Stimulated activated CD4-positive, alpha-beta T cell treated with anti-CD3 and anti-CD28 coated beads, Interleukin-4, amount 100 ng/mL, for 1 hour (primary cell): ENCODE measurements at places on chromosomes 1 and 21.
A peak's percentile ranks its signal among the peaks of the same experiment; 100 is the strongest.

DNA sequence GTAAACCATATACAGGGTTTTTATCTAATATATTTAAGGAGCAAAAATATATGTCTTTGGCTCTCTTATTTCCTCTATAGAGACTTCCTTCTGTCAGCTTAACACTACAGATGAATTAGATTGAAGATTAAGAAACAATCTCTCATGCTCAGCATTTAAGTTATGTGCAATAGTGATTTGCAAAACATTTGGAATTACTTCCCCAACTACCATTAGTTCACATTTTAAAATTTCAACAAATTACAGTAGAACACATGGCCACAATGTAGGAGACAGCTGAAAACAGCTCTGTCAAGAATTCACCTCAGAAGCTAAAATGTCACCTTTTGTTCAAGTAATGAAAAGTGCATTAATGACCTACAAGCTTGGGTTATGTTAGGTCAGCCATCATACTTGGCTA is 177.9 kb downstream of the EIF4G3 start:
- DNase-seq, result no peak

DNA sequence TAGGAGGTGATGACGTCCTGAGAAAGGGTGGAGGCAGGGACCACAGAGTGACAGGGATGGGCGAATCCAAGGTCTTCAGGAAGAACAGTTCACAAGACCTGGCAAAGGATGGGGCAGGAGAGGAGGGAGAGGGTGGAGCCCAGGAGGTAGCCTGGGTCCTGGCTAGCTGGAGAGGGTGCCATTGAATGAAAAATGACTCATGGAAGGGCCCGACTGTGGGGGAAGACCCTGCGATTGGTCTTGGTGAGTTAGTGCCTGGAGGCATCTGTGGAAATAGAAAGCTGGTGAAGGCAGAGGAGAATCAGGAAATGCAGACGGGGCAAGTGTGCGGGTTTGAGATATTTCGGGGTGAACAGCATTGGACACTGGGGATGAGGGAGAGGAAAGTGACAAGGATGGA is 60.3 kb upstream of the SLC45A1 start:
- DNase-seq, result no peak

GRCh38 chr1:185526344-185527307 is 207.6 kb upstream of the HMCN1 start:
- DNase-seq, result no peak

- DNase-seq, result no peak
Observed at GRCh38 chr1:38221006-38221649, 174.5 kb upstream of the POU3F1 start.

DNA sequence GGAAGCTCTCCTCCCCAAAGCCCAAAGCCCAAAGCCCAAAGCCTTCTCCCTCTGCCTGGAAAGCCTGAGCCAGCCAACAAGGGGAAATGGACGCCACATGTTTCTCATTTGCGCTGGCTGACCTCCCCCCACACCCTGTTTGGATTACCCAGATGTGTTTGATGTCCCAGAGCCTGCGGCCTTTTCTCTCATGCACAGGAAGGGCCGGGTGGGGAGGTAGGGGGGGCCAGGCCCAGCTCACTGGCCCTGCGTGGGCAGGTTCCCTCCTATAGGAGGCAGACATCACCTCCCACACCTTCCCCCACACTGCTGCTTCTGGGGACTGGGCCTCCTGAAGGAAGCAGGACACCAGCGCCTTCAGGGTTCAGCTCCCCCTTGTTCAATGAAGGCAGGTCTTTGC is 116.3 kb downstream of the NAV1 start:
- DNase-seq, result no peak

GRCh38 chr1:67785847-67786753 is 47.2 kb downstream of the GNG12 start:
- no peak for DNase-seq

GRCh38 chr21:45818276-45818903 is 163.2 kb upstream of the COL6A1 start:
- no peak for DNase-seq

DNA sequence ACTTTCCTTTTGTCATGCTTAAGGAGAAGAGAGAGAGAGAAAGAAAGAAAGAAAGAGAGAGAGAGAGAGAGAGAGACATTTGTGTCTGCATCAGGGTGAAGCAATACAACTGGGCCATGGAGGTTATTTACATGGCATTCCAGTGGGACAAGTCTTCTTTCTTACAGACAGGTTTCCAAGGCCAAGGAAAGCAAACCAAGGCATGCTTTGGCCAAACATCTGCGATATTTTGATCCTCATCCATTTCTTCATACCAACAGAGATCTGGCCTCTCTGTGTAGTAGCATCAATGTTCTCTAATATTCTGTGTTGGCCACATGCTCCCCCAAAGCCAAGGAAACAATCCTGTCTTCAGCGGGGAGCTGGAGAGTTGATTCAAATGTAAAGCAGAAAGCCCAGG is 292.1 kb downstream of the SETD4 start:
- DNase-seq, result no peak

- DNase-seq, result no peak
Observed at GRCh38 chr1:162687870-162688269, 55.6 kb downstream of the DDR2 start.

- no peak for DNase-seq
Observed at GRCh38 chr1:2021550-2021949, 2.4 kb downstream of the GABRD start.

GRCh38 chr21:32108566-32108965 is 170.3 kb downstream of the MIS18A start:
- no peak for DNase-seq

GRCh38 chr1:160835751-160836150 is 26.9 kb downstream of the CD244 start:
- DNase-seq, result no peak

GRCh38 chr21:33112681-33113080 is 42.7 kb downstream of the OLIG1 start:
- DNase-seq, result no peak

- no peak for DNase-seq
Observed at GRCh38 chr1:232379063-232379434, 250.9 kb downstream of the SIPA1L2 start.

DNA sequence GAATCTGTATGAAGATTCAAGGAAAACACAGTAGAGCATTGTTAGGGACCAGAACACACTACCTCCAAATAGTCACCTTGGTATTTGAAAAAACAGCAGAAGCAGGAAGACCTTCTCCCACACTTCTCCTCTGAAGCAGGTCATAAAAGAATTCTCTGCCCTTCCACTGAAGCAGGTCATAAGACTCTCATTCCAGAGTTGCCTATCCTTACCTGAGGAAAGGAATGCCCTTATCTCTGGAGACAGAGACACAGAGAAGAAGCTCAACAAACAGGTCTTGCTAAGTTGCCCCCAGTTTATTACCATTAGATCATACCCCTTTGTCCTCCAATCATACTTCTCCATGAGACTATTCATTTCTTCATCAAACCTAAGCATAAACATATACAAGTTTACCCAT is 225.8 kb upstream of the TNR start:
- DNase-seq, result no peak

DNA sequence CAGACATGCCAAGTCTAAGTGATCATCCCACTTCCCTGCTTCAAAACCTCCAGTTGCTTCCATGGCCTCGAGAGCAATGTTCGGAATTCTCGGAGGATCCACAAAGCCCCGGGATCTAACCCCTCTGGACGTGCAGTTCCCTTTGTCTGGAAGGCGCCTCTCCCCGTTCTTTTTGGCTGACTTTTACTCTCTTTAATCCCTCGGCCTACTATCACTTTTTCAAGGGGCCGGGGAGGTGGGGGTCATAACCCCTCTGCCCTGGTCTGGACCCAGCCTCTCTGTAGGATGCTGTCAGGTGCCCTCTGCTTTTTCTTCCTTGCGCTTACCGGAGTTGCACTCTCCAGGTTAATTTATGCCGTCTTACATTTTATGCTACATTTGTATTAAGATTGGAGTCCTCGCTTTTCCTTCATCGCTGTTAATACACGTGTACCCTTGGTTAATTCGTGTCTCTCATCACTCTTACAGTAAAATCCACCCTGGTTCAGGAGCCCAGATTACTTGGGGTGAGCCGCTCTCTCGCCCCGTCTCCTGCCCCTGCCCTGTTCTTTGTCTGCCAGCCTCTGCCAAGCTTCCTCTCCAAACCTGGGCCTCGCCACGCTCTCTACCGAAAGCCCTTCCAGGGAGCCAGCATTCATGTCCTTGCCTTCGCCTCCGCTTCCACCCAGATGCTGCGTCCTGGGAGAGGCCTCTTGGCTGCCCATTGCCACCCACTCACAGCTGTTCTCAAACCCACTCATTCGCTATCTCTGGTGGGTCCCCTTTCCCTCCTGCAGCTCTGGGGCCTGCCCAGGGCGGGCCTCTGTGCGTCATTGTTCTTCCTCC is 448.6 kb downstream of the CAMTA1 start:
- DNase-seq, result no peak

DNA sequence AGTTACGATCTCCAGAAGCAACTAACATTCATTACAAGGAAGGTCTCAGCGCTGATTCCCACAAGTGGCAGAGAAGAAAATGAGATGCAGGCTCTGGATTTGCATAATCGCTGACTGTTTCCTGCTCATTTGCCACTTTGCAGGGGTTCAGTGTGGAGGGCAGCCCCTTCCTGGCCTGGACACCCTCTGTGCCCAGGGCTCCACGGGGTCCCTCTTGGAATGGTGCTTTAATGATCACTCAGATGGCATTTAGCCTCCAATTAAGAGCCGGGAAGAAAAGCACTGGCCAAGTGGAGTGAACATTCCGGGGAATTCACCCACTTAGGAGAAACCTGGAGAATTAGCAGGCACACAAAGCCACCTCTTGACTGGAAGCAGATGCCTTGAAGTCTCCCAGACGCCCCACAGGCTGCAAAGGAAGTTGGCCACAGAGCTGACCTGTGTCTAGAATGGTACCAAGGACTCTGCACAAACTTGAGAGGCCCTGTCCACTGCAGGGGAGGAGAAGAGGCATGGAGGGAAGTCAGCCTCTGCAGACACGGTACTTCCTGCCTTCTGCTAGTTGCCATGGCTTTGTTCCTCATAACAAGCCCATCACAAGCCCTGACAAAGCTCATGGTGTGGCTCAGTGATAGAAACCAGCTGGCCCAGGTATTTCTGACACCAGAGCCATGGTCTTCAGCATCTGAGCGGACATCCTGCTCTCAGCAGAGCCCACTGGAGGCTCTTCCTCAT is 157.2 kb downstream of the KAZN start:
- DNase-seq, result no peak

DNA sequence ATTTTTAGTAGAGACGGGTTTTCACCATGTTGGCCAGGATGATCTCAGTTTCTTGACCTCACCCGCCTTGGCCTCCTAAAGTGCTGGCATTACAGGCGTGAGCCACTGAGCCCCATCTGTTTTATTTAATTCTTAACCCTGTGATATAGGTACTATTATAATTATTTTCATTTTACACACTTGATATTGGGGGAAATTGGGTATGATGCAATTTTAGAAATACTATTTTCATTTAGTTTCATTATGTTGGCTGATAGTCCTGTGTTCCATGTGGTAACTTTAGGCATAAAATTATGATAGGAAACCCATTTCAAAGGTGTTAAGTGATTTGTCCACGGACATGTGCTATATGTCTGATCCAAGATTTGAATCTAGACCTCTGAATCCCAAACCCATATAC is 61.1 kb downstream of the SPEN start:
- no peak for DNase-seq

DNA sequence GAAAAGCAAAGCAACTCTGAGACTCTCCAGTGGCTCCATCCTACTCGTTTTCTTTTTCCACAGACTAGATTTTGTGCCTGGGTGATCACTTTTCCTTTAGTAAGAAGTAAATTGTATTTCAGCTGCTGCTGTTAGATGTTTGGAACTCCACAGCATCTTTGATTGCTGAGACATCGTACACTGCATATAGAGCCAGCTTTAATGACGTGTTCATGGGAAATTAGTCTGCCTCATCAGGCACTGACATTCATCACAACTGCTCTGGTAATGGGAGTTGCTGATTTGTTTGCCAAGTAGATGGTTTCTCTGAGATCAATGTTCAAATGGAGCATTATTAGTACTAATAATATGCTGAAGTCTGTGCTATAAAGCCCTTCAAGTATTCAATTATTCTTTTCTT is 573.8 kb upstream of the NR5A2 start:
- no peak for DNase-seq

DNA sequence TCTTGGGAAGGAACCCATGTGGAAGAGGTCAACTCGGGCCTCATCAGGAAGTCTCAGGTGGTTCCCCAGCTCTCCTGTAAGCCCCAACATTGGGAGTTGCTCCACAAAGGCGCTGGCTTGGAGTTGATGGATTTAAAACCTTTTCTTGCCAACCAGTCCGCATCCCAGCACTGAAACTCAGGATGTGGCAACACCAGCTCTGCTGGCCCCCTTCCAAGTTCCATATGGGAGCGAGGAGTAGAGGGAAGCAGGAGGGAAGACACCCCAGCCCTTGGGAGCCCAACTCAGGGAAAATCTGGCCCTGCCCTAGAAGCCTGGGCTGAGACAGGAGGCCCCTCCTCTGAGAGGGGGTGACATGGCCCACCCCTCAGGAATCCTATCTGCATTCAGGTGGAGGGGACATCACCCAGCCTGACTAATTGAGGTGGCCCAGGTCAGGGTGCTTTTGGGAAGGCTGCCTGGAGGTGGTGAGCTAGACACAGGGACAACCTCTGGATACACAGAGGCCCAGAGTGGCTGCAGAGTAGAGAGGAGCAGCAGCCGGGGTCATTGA is 33.1 kb upstream of the DMBX1 start:
- DNase-seq, result no peak

GRCh38 chr1:216015116-216015515 is 408.1 kb downstream of the USH2A start:
- no peak for DNase-seq

GRCh38 chr1:121519042-121519755 is 334.4 kb downstream of the SRGAP2C start:
- peak; percentile 82 for DNase-seq

DNA sequence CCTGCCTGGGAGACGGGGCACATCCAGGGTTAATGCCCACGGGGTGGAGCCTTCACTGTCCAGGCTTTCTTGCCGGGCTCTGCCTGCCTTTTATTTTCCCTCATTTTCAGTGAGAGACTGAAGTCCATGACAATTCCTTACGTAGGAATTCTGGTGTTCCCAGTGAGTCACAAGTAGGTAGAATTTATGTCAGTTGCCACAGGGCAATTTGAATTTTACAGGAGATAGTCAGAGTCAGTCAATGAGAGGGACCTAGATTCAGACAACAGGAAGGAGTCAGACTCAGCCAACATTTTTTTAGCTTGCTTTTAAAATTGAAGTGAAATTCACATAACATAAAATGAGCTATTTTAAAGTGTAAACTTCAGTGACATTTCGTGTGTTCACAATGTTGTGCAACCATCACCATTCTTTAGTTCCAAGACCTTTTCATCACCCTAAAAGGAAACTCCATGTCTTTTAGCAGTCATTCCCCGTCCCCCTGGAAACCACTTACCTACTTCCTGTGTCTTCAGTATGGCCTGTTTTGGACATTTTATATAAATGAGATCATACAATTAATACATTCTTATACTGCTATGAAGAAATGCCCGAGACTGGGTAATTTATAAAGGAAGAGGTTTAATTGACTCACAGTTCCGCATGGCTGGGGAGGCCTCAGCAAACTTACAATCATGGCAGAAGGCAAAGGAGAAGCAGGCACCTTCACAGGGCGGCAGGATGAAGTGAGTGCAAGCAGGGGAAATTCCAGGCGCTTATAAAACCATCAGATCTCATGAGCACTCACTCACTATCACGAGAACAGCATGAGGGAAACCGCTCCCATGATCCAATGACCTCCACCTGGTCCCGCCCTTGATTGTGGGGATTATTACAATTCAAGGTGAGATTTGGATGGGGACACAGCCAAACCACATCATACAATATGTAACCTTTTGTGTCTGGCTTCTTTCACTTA is 14.6 kb downstream of the AJAP1 start:
- DNase-seq, result no peak
